ENCODE measurements at places on chromosomes 12 and 14.
A peak's percentile ranks its signal among the peaks of the same experiment; 100 is the strongest.

GRCh38 chr12:111045941-111046340 lies 125.6 kb upstream of the MYL2 start:
- DNase-seq: no peak

- DNase-seq: no peak
Measured at GRCh38 chr14:40204441-40205175, 772.4 kb upstream of the FBXO33 start.

- no peak for DNase-seq
Measured at GRCh38 chr14:92415969-92416368, 93.0 kb downstream of the SLC24A4 start.

DNA sequence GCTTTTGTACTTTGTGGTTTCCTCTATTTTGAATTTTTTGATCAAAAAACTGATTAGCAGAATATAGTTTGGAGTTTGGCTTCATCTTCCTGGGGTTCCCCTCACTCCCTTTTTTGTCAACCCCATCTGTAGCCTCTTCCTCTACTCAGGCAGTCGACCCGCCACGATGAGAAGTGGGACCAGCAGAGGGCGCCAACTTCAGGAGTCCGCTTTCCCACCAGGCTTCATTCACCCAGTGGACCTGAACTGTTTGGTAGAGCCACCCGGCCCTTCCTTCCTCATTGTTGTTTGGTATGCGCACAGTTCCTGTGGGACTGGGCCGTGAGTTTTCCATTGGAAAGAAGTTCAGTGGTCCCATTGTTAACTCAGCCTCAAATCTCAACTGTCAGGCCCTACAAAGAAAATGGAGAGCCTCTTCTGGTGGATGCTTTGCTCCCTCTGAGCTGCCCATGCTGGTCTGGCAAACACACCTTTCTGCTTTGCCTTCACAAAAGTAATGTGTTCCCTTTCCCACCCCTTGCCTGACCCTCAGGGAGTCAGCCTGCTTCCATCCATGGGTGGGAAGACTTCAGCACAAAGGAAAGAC lies 21.7 kb downstream of the TMBIM6 start:
- DNase-seq: peak; percentile 41

Measured in stimulated activated CD8-positive, alpha-beta memory T cell treated with anti-CD3 and anti-CD28 coated beads, Interleukin-4, amount 100 ng/mL, for 4 hours (primary cell).